ENCODE measurements at places on chromosomes 7 and 10.

- DNase-seq, result no peak
Measured at GRCh38 chr10:71246591-71247413, 34.4 kb downstream of the UNC5B start.

DNA sequence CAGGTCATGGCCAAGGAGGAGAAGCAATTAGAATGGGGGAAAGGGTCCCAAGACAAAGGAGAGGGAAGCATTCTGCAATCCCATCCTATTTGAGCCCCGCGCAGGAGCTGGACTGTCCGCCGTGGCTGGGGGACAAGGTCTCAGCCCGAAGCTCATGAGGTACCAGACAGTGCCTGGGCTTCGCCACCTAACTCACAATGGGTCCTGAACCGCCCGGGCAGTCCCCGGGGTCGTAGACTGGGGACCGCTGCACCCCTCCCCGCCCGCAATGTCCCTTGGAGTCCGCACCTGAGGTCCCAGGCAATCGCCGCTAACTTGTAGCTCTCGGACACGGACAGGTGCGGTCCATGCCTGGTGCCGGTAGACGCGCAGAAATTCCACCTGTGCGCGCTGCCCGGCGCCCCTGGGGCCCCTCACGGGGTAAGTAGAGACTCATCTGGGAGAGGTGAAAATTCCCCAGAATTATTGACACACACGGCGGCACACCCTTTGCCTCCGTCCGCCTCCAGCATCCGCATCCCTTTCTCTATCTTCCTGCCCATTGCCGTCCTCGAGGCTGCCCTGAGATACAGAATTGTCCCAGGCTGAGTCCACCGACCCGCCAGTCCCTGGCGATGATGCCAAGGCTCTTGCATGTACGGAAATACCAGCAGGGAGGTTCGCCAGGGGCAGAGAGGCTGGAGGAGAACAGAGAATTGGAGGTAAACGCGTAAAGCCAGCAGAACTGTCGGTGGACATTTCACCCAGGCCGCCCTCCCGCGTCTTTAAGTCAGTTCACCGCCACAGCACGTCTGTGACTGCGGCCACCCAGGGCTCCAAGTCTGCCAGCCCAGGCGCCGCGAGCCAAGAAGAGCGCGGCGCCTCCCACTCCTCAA is 1.8 kb downstream of the CHRM2 start:
- DNase-seq, result no peak

DNA sequence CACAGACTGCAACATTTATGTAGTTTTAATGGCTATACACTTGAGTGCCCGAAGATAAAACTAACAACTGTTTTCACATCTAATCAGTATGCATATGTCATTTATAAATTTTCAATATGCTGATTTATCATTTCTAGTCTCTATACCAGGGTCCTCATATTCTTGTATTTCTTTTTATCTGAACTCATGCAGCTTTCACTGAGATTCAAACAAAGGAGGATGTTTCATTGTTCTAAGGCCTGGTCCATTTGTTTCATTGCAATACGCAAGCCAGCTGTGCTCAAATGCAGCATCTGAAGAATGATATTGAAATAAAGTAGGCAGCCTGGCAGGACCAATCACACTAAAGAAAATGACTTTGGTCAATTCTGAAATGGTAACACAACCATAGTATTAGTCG is 31.7 kb downstream of the MAGI2 start:
- no peak for DNase-seq

- DNase-seq, result no peak
Measured at GRCh38 chr7:48452218-48452617, 281.0 kb downstream of the ABCA13 start.

- no peak for DNase-seq
Measured at GRCh38 chr10:108631332-108631731, 1292.0 kb downstream of the XPNPEP1 start.

DNA sequence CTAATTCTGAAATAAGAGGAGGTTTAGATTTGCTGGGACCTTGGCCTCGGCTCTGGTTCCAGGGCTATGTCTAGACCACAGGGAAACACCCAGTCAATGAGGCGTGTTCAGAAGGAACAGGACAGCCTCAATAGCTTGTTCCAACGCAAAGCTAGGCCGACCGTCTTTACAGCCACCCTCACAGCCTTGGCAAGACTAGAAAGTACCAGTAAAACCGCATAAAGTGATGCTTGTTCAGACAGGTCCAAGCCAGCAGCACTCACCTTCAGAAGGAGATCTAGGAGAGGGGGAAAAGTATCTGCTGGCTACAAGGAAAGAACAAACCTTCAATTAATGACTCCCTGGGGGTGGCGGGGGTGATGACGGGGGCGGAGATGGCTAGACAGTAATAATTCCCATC is 50.1 kb upstream of the LMTK2 start:
- no peak for DNase-seq

GRCh38 chr7:139830292-139830691 is 1.2 kb downstream of the TBXAS1 start:
- no peak for DNase-seq

DNA sequence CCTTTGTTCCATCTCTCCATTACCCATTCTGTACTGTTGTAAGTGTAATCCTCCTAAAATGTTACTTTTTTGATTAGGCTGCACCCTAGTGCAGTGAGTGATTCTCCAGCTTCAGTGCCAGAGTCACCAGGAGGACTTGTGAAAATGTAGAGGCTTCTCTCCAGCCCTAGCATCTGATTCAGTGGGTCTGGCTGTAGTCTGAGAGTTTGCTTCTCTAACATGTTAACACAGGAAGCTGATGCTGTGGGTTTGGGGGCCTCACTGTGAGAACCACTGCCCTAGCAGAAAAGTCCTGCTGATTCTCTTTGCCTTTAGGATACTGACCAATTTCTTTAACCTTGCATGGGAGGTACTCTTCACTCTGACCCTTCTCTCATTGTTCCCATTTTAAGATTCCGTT is 24.4 kb downstream of the CSGALNACT2 start:
- DNase-seq, result no peak

- no peak for DNase-seq
Measured at GRCh38 chr7:35605760-35606159, 89.2 kb downstream of the HERPUD2 start.
